Subcutaneous preadipocyte (primary cell): ENCODE measurements at places on chromosomes 3 and 15. TPM values are rescaled to one million over a fixed set of nuclear protein-coding genes. Genes with fewer than 3 reads are reported as not detected.

Gene SMCO1
- under 0.01 TPM in 1 of 2 replicates, not detected in the other for total RNA-seq

Gene FSIP1
- 0.98 and 1.1 TPM in 2 replicates for total RNA-seq

Gene SOX2
- total RNA-seq = not detected in 2 replicates

Gene LRTM1
- not detected in 2 replicates for total RNA-seq

Gene SPRED1
- total RNA-seq = 68.0 and 113 TPM in 2 replicates

Gene LNP1
- total RNA-seq = 4.3 and 4.4 TPM in 2 replicates

Gene IQCF5
- total RNA-seq = not detected in 2 replicates

Gene SNX22
- under 0.01 and 0.39 TPM in 2 replicates for total RNA-seq

Gene FBXO40
- not detected in 2 replicates for total RNA-seq

Gene B2M
- total RNA-seq = 796 and 1,856 TPM in 2 replicates

Gene ATP13A5
- not detected in 2 replicates for total RNA-seq

Gene GOLGA8G
- total RNA-seq = not detected in 2 replicates

Gene SEMA3G
- total RNA-seq = 0.20 TPM in 1 of 2 replicates, not detected in the other

Gene PSTPIP1
- under 0.01 and 0.37 TPM in 2 replicates for total RNA-seq

Gene CD80
- total RNA-seq = not detected in 2 replicates

Gene IL17RC
- total RNA-seq = 84.5 and 128 TPM in 2 replicates

Gene NANOGP8
- total RNA-seq = 0.39 and 0.73 TPM in 2 replicates

Gene PLCB2
- total RNA-seq = 0.73 and 0.78 TPM in 2 replicates

Gene CPNE9
- total RNA-seq = not detected in 2 replicates

Gene CD200
- total RNA-seq = not detected in 2 replicates

Gene RGMA
- 1.6 and 2.9 TPM in 2 replicates for total RNA-seq

Gene XRN1
- 30.9 and 37.7 TPM in 2 replicates for total RNA-seq

Gene SLC9C1
- under 0.01 TPM in 1 of 2 replicates, not detected in the other for total RNA-seq

Gene OR4F6
- total RNA-seq = not detected in 2 replicates

Gene SLC22A14
- total RNA-seq = 0.20 and 1.5 TPM in 2 replicates

Gene GBE1
- 201 and 233 TPM in 2 replicates for total RNA-seq

Gene CMTM6
- 60.6 and 70.4 TPM in 2 replicates for total RNA-seq

Gene CHRNA5
- total RNA-seq = 0.37 and 4.3 TPM in 2 replicates

Gene CNOT10
- total RNA-seq = 19.1 and 32.8 TPM in 2 replicates

Gene OR5H2
- total RNA-seq = not detected in 2 replicates

Gene SPCS1
- total RNA-seq = 52.6 and 73.1 TPM in 2 replicates

Gene GOLGA6L4
- total RNA-seq = 0.37 and 0.78 TPM in 2 replicates

Gene SKOR1
- under 0.01 TPM in 2 replicates for total RNA-seq

Gene MAGEL2
- total RNA-seq = not detected in 2 replicates

Gene STX19
- not detected in 2 replicates for total RNA-seq

Gene GOLGA6L7
- total RNA-seq = not detected in 2 replicates

Gene RBM6
- total RNA-seq = 34.6 and 37.5 TPM in 2 replicates

Gene GOLGA6L10
- total RNA-seq = under 0.01 and 0.20 TPM in 2 replicates

Gene CACNA2D2
- not detected in 2 replicates for total RNA-seq

Gene CATSPER2
- total RNA-seq = 0.39 and 1.5 TPM in 2 replicates

Gene RBP2
- total RNA-seq = not detected in 2 replicates

Gene PAK6
- not detected in 2 replicates for total RNA-seq

Gene SAMD7
- total RNA-seq = not detected in 2 replicates

Gene ISLR2
- not detected in 2 replicates for total RNA-seq

Gene GHRL
- total RNA-seq = not detected in 2 replicates

Gene CPN2
- total RNA-seq = not detected in 2 replicates

Gene NOX5
- total RNA-seq = 0.20 and 0.37 TPM in 2 replicates
